ENCODE measurements at places on chromosomes 13 and 19.
A peak's percentile ranks its signal among the peaks of the same experiment; 100 is the strongest.

- no peak for DNase-seq
Observed at GRCh38 chr13:24276306-24276705, 33.1 kb upstream of the C1QTNF9 start.

GRCh38 chr13:55483626-55484158, 1657.0 kb upstream of the PRR20A start:
- no peak for DNase-seq

- no peak for DNase-seq
Observed at GRCh38 chr13:78521091-78521490, 82.3 kb downstream of the POU4F1 start.

DNA sequence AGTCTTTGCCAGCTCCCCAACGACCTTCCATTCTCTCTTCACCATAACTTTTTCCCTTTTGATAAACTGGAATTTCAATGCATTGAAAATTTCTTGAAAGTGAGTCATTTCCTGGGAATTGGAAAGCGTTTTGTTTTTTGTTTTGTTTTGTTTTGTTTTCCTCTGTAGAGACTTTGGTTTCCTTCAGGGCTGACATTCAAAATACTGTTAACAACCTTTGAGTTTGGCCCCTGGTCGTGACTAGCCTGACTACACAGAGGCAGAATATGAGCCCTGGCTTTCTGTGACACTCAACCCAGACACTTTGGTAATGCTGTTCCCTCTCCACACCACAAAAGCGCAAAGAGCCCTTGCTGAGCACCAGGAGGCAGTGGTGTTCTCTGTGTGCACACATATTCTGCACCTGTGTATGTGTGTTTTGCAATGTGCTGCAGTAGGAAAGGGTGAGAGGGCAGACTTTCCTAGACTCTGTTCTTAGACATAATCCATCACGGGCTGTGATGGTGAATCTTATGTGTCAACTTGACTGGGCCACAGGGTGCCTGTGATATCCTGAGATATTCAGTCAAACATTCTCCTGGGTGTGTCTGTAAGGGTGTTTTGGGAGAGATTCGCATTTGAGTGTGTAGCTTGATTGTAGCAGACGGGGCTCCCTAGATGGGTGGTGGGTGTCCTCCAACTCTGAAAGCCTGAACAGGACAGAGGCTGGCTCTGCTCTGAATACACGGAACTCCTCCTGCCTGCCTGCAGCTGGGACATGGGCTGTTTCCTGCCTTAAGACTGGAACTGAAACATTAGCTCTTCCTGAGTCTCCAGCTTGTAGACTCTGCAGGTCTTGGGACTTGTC, 29.5 kb upstream of the ANKRD10 start:
- no peak for DNase-seq

GRCh38 chr19:18589380-18590272, 1.0 kb downstream of the REX1BD start:
- no peak for DNase-seq

- no peak for DNase-seq
Observed at GRCh38 chr19:29677001-29677817, 11.9 kb downstream of the PLEKHF1 start.

DNA sequence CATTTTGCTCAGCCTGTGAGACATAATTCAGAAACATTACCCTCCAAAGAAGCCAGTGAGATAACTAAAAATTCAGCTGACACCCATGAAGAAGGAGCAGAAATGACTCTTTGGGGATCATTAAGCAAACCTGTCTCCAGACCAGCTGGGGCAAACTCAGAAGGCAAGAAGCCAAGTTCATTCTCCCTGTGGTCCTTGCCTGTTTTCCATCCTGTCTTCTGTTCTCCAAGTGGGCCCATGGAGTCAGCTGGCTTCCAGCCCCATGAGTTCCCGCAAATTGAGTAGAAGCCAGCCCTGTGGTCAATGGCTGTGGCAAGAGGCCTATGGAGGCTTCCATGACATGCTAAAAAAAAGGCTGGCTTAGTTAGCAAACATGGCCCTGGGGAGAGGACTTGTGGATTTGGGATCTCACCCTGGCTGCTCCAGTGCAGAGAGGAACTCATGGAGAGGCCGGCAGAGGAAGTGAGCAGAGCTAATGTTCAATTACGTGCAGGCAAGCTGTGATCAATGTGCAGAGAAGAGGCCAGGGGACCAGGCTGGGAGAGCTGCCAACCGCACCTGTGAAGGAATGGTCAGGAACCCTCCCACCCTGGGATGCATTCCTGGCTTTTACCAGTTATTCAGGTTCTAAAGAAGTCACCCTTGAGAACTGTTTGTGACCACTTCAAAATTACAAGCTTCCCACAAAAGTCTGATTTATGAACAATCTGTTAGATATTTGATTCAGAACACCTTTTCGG, 229.1 kb downstream of the TSHZ3 start:
- no peak for DNase-seq

DNA sequence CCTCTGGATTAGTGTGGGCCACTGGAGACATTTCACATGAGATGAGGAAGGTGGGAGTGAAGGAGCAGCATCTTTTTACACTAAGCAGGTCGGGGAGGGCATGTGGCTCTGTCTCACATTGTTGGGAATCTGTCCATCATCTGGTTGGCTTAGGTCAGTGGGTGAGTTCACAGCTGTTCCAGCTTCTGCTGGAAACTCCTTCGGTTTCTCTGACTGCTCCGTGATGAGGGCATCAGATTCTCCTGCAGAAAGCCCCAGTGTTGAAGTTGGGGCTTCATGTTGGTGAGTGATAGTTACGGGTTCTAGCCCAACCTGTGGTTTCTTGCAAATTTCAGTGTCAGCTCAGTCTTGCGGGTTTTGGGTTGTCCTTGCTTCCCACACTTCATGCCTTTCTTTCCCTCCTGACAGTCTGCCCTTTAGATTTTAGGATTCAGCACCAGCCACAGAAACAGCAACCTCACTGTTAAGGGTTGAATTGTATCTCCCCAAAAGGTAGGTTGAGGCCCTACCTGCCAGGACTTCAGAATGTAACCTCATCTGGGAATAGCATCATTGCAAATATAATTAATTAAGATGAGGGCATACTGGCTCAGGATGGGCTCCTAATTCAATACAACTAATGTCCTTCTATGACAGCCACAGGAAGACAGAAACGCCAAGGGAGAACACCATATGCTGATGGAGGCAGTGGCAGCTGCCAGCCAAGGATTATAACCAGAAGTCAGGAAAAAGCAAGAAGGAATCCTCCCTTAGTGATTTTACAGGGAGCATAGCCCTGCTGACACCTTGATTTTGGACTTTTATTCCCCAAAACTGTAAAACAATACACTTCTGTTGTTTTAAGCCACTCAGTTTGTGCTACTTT, 7.6 kb upstream of the ALOX5AP start:
- DNase-seq, result no peak

DNA sequence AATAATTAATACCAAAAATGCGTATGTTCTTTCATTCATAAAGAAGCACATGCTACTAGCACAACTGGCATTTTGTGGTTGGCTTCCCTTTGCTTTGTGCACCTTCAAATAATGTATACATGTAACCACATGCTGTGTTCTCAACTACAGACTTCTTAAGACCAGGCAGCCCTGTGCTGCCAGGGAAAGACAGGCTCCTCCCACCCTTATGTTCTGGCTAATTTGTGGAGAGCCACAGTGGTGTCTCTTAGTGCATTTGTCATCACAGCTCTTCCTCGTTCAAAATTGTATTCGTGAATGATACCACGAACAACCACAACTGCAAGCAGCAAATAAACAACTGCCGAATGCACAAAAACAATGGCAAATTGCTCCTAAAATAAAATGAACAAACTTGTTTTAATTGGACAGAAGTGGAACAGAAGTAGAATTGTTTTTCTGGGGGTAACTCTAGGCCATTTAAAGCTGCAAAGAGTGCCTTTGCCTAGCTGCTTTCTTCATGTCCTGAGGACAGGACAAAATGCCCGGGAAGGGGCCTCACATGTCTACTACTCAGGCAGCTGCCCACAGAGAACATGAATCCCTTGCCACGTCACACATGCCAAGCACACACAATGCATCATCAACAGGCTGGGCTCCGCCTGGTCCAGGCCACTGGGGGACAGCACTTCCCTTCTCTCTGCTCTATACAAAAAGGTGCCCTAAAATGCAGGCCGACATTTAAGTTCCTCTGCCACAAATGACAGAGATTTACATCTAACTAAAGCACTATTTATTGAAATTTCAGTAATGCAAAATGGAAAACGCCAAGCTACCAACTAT, 21.7 kb downstream of the IRS2 start:
- DNase-seq, result no peak

DNA sequence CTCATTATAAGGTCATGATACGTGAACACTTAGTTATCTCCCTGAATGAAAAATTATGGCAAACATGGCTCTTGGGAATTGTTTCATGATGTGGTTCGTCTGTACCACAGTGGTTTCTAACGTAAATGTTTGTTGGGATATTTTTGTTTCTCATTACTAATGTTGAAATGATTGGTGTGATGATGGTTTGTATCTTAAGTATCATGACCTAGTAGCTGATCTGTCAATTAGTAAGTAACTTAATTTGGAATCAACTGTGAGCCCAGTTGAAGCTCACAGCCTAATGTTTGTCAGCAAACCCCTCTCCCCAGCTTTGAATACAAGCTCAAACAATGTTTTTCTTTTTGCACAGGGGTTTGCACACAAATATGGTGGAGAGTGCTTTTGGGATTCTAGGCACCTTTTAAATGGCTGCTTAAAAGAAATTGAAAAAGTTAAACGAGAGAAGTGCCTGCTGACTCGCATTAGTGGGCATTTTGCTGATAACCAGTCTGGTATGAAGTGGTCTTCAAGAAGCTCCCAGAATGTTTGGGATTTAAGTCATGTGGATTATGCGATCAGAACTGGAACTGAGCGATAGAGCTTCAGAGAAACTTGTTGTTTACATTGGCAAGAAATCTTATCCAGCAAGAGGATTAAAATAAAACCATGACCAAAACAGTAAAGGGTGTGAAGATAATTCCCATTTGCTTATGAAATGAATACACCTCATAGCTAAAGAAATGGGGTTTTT, 68.2 kb downstream of the LMO7 start:
- no peak for DNase-seq

DNA sequence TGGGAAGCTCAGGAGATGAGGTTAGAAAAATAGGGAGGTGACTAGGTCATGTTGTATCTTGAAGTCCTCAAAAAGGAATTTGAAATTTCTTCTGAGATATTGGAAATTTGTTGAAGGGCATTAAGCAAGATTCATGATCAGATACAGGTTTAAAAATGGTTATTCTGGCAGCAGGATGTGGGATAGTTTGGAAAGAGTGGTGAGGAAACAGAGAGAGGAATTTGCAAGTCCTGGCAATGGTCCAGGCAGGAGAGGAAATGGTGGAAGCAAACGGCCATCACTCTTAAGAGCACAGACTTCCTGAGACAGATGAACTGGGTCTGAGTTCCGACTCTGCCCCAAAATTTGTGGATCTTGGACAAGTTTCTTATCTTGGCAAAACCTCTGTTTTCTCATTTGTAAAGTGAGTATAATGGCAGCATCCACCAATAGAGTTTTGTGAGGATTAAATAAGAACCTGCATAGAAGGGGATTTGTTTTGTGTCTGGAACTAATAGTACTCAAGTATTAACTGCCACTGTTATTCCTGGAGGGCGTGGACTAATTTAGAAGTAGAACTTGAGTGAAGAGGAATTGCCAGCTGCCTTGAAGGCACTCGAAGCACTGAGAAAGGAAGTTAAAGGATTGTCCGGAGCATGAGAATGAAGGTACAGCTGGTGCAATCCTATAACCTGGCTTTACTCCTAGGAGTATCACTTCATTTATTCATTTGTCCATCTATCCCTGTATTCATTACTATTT, 99.6 kb downstream of the CCNA1 start:
- DNase-seq, result no peak

DNA sequence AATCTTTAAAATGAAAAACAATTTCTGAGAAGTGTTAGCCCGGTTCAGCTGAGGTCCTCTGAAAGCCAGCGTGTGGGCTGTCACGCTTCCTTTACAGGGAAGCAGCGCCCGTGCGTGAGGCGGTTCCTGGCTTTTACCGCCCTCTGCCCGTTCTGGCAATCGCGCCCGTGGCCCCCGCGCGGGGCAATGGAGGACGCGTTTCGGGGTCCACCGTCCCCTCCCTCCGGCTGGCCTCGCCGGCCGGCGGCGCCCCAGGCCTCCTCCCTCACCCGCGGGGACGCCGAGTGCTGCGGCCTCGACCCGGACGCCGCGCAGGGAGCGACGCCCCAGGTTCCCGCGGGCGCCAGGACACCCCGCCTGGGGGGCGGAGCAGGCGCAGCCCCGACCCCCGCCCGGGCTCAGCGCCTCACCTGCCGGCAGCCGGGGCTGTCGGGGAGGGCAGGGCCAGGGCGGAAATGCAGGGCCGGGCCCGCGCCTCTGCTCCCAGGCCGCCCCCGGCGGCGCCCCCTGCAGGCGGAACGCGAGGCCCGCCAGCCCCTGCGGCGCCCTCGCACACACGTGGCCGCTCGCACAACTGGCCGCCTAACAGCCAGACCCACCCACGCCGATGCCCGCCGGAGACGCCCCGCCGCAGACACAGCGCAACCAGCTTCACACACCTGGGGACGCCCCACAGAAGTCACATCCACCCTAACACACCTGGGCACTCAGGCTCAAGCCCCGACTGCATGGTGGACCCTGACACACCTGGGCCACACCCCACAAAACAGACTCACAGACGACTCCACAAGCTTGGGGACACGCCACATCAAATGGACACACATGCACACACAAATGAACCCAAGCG, at the start of gene GGACT:
TSS of gene GGACT (minus strand) at position 459 of the 847 bp plus-strand sequence. CDS start 56,198 bp downstream, outside the sequence.
- peak; percentile 64 for DNase-seq

GRCh38 chr19:20616071-20616470, 45.3 kb downstream of the ZNF626 start:
- no peak for DNase-seq

DNA sequence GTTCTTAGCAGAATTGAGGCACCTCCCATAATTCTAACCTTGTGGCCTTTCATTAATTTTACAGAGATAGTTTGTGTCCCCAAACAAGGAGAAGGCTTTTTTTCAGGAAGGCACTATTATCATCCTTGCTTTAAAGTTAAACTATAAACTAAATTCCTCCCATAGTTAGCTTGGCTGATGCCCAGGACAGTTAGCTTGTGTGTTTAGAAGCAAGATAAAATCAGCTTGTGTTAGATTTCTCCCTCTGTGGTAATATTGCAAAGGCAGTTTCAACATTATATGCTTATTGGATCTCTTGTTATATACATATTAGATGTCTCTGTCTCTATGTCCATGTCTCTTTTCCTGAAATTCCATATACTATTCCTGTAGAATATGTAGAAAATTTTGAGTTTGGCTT, 342.7 kb downstream of the TBC1D4 start:
- no peak for DNase-seq

Measured in central memory CD8-positive, alpha-beta T cell (primary cell).